ENCODE measurements at places on chromosomes 2 and 18. TPM values are rescaled to one million over a fixed set of nuclear protein-coding genes. Genes with fewer than 3 reads are reported as not detected.

- no peak for DNase-seq
Observed at GRCh38 chr2:25400576-25401216, 59.0 kb upstream of the DNMT3A start.

- DNase-seq, result no peak
Observed at GRCh38 chr18:32360682-32361345, 109.9 kb downstream of the GAREM1 start.

- DNase-seq, result no peak
Observed at GRCh38 chr2:15923597-15923996, 16.8 kb upstream of the MYCN start.

- DNase-seq, result no peak
Observed at GRCh38 chr2:52264911-52265310, 1233.0 kb upstream of the NRXN1 start.

- DNase-seq, result no peak
Observed at GRCh38 chr2:144460727-144461307, 59.1 kb downstream of the ZEB2 start.

- no peak for DNase-seq
Observed at GRCh38 chr2:29361231-29361630, 246.0 kb downstream of the CLIP4 start.

DNA sequence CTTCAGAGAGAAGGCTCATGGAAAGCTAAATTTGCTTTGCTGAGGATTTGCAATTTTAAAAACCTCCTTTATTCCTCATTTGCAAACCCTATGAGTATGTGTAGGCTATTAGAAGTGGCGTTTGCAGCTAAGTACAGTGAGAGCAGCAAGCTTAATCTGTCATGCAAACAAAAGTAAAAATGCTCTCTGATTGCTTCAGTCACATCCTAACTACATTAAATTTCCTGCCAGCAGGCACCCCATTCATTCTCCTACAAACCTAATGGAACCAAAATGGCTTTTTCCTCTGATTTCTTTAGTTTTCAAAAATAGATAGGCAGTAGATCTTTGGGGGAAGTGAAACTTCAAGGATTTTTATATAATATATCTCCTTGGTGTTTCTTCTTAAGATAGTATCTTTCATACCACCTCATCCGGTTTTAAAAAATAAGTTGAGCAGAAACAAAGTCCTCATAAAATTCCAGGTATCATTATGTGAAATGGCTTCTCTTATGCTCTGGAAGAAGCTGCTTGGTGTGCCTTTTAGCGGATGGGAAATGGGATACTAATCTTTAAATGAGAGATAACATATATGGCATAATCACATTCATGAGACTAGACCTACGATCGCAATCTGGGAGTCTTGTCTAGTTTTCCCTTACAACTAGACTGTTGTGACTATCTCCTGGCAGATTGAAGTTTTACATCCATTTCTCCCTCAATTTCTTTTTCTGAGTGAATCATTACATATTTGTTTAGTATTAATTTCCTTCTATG is 49.1 kb downstream of the CLIP4 start:
- no peak for DNase-seq

GRCh38 chr2:180175736-180176135 is 168.6 kb upstream of the CWC22 start:
- DNase-seq, result no peak

GRCh38 chr2:29611850-29612249 is 309.5 kb downstream of the ALK start:
- DNase-seq, result no peak

- no peak for DNase-seq
Observed at GRCh38 chr2:173898178-173898668, 67.0 kb downstream of the SP3 start.

DNA sequence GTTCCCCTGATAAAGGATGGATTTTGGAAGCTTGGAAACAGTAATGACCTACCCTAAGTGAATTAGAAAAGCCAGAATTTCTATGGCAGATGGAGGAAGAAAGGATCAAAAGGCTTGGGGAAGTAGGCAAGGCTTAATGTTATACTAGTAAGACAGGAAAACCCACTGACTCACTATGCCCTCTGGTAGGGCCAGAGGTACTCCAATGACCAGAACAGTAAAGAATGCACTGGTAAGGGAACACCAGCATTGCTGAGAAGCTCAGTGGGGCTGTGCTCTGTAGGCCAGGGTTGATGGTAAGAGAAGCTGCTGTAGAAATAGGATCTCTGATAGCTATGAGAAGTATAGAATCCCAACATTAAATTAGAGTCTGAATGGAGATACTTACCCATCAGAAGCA is 126.4 kb downstream of the GFPT1 start:
- no peak for DNase-seq

- no peak for DNase-seq
Observed at GRCh38 chr2:69781321-69782248, 39.7 kb downstream of the ANXA4 start.

GRCh38 chr2:219016721-219017120 is 23.5 kb upstream of the CRYBA2 start:
- no peak for DNase-seq

GRCh38 chr2:62660582-62661262 is 44.8 kb upstream of the EHBP1 start:
- DNase-seq, result no peak

DNA sequence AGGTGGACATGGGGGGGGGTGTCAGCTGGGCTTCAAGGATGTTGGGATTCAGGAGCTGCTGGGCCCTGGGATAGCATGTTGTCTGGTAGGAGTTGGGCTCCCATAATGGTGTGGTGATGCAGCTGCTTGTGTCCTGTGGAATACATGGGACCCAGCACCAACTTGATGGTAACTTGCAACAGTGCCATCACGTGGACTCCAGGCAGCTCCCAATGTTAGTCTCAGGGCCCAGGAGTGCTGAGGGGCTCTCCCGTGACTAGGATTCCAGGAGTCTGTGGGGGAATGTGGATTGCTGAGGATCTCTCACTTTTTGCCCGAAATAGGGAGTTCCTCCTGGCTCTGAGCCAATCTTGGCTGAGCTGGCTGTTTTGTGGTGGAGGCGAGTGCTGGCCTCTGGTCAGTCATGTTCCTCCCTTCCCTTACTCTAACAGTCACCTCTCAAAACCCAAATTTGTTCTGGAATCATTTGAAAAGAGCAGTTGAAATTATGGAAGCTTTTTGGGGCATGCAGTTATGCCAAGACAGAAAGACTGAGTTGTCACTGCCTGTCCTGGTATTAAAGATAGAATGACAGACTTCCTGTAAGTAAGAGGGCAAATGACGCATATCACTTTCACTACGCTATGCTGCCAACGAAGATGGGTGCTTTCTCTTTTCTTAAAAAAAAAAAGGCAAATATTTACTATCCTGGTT is 607.1 kb downstream of the ADCYAP1 start:
- no peak for DNase-seq

- DNase-seq, result no peak
Observed at GRCh38 chr2:186749219-186749618, 55.4 kb downstream of the FAM171B start.

GRCh38 chr2:200741468-200742202 is 70.1 kb upstream of the BZW1 start:
- no peak for DNase-seq

GRCh38 chr2:8457699-8458502 is 224.0 kb upstream of the ID2 start:
- no peak for DNase-seq

DNA sequence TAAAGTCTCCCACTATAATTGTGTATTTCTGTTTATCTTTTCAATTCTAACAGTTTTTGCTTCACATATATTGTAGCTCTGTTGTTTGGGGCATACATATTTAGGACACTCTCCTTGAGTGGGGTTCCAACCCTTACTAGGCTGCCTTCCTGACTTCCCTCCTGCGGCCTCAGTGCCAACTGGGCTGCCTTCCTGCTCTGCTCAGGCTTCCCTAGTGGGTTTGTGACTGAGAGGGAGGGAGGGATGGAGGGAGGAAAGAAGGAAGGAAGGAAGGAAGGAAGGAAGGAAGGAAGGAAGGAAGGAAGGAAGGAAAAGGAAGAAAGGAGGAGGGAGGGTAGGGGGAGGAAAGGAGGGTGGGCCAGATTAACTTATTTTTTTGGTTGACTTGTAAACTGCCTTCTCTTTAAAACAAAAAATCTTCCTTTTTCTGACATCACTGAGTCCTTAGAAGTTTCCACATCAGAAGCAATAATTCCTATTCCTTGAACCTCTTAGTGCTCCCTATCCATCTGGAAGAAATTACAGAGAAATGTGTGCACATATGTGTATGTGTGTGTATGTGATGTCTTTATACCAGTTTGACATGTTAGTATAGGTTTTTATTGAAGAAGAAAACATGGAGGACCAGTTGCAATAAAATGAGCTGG is 145.4 kb upstream of the PGAP1 start:
- no peak for DNase-seq

GRCh38 chr2:160252278-160252887 is 52.3 kb upstream of the ITGB6 start:
- no peak for DNase-seq

DNA sequence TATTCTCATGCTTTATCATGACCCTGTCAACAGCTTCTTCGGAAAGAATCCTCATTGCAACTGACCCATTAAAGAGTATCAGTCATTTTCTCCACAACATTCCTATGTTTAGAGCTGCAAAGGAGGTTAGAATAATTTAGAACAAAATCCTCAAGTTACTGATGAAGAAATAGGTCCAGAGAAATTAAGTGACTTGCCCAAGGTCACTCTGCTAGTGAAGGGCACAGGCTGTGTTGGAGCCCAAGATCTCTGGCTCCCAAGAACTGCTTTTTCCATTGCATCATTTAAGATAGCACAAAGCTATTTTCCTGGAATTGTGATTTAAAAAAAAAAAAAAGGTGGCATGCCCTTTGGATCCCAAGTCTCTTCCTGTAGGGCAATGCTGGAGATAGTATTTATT is 9.6 kb downstream of the IRS1 start:
- no peak for DNase-seq

DNA sequence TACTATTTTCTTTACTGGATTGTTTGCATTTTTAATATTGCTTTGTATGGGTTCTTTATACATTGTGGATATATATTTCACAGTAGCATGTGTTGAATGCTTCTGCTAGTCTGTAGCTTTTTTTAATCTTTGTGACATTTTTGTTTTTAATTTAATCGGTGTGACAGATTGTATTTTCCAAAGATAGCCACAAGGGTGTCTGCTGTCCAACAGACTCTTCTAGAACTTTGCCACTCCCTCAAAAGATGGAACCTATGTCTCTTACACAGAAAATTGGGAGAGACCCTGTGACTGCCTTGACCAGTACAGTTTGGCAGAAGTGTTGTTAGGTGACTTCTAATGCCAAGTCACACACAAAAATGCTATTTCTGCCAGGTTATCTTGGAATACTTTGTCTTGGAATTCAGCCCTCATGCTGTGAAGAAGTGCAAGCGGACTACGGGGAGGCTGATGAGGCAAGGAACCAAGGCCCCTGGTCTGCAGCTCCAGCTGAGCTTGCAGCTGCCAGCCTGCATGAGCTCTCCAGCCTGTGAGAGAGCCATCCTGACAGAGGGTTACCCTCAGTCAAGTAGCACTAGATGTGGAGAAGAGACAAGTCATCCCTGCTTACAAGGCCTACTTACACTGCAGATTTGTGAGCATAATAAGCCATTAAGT is 110.8 kb downstream of the TDRD15 start:
- DNase-seq, result no peak

GRCh38 chr18:21054252-21054821 is 57.3 kb downstream of the ROCK1 start:
- no peak for DNase-seq

DNA sequence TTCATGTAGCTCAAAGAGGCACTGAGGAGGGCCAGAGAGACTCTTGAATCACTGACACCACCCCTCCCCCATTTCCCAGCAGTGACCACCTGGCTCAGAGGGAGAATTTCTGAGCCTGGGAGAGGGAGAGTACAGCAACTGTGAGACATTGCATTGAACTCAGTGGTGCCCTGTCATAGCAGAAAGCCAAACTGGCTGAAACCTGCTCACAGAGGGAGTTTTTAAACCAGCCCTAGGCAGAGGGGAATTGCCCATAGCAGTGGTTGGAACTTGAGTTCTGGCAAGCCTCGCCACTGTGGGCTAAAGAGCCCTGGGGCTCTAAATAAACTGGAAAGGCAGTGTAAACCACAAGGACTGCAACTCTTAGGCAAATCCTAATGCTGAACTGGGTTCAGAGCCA is 243.1 kb downstream of the ADCYAP1 start:
- DNase-seq, result no peak

DNA sequence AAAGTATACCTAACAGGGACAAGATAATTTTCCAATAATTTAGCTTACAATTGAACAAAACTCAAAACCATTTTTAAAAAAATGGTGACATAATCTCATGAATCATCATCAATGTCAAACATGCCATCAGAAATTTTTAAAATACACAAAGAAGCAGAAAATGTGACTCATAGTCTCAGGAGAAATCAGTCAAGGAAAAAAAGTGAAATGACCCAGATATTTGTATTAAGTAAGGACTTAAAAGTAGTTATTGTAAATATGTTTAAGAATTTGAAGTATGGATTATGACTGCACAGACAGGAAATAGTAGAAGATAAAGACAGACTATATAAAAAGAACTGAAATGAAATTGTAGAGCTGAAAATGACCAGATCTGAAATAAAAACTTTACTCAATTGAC is 473.9 kb upstream of the SYT4 start:
- DNase-seq, result no peak

DNA sequence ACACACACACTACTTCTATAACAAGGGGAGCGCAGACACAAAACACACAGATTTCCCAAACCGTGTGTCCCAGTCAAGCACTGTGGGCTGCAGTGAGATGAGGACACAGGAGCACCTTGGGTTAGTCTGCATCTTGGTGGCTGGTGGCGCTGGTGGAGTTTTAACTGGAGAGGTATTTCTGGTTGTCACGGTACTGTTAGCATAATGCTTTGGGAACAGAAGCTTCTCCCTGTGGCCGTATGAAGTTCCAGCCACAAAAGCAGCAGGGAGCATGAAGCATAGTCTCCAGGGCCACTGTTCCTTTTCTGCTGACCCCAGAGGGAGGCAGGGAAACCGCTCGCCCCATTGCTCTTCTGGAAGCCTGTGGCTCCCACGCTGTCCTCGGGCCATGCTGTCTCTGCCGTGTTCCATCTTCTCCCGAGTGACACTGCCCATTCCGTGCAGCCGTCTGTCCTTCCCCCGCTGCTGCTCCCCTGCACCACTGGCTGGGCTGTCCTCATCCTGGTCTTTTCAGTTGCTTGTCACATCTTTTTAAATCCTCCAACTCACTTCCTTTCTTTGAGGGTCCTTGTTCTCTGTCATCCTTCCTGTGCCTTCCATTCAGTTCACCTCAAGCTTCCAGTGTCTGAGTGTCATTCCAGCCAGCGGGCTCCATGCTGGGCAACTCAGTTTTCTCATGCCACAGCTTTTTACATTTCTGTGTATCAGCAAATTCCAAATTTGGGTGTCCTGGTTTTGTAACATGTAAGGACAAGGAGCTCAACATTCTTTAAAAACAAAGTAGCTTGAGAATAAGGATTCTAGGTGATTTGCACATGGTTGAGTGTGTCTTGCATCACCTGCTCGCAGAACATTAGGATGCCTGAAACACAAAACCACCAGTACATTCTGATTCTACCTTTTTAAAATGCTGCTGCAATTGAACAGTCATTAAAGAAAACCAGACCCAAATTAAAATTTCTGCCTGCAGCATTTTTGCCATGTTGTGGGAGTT is 125.0 kb downstream of the MTCL1 start:
- DNase-seq, result no peak

The SKOR2 gene
- not detected for polyA plus RNA-seq

The FAM237A gene
- not detected for polyA plus RNA-seq

The ANKRD30BL gene
- not detected for polyA plus RNA-seq

The GPBAR1 gene
- 0.45 TPM for polyA plus RNA-seq

The TUBB8B gene
- 0.04 TPM for polyA plus RNA-seq

The SCG2 gene
- 0.12 TPM for polyA plus RNA-seq

The CLK1 gene
- 86.6 TPM for polyA plus RNA-seq

The IL1R2 gene
- 0.86 TPM for polyA plus RNA-seq

The XDH gene
- polyA plus RNA-seq, result 0.03 TPM
